ENCODE measurements at places on chromosomes 7 and 10.
A peak's percentile ranks its signal among the peaks of the same experiment; 100 is the strongest.

GRCh38 chr10:72709041-72709440 lies 17.1 kb downstream of the MCU start:
- DNase-seq: peak; percentile 27

DNA sequence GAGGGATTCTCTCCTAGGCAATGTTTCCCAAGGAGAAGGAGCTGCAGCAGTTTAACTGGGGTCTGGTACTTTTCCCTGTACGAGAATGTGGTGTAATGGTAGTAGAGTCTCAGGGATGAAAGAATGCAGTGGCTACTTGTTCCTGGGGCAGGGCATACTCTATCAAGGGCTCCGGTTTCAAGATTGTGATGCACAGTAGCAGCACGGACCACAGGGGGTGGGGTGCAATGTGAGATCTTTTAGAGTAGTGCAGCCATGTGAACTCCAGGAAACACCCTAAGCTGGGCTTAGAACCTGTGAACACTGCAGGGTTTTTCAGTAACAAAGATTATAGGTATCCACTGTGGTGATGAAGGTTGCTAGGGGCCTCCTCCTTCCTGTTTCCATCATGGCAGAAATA lies 903.9 kb downstream of the NRG3 start:
- no peak for DNase-seq

DNA sequence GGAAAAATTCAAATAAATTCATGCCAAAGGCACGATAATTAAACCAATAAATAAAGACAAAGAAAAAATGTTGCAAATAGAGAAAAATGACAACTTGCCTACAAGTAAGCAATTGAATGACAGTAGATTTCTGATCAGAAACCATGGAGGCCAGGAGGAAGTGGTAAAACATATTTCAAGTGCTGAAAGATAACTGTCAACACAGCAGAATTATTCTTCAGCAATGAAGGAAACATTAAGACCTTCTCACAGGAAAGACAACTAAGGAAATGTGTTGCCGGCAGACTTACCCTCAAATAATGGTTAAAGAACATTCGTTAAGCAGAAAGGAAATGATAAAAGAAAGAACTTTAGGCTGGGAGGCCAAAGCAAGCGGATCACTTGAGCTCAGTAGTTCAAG lies 30.4 kb downstream of the RUNDC3B start:
- no peak for DNase-seq

DNA sequence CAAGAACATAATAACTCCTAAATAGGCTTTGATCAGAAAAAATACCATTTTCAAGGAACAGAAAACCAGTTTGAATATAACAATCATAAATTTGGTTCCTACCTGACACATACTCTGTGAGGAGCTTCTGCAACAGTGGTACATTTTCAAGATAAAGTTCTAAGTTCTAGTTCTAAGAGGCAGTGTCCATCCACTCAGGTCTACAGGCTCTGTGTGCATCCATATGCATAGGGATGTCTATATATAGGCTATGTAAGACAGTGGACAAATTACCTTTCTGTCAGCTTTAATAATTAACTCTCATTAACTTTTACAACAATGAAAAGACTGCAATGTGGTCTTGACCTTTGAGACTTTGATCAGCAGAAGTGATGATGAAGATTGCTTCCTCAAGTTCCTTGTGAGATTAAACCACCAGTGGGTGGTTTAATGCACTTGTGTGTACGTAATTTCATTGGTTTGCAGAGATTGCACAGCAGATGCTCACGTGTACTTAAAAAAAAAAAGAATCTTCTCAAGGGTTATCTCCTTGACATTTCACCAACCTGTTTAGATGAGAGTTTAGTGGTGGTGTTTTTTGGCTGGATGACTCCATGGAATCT lies at the start of gene SLC26A3:
TSS of gene SLC26A3 (minus strand) at position 215 of the 602 bp plus-strand sequence. CDS start 8,714 bp downstream, outside the sequence.
- DNase-seq: no peak

DNA sequence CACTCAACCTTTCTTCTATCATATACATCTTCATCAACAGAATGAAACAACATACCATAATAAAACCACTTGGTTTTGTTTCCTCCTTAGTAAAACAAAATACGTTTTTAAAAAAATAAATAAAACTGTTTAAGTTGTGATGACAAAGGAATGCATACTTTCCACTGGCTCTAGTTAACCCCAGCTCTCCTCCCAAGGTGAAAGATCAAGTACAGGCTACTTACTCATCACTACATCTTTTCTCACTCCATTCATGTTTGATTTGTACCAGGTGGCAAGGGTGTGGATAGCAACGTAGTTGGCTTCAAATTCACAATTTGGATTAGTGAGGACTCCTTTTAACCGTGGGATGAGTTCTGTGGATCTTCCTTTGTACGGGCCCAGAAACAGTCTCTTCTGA lies 14.7 kb downstream of the OGA start:
- no peak for DNase-seq

DNA sequence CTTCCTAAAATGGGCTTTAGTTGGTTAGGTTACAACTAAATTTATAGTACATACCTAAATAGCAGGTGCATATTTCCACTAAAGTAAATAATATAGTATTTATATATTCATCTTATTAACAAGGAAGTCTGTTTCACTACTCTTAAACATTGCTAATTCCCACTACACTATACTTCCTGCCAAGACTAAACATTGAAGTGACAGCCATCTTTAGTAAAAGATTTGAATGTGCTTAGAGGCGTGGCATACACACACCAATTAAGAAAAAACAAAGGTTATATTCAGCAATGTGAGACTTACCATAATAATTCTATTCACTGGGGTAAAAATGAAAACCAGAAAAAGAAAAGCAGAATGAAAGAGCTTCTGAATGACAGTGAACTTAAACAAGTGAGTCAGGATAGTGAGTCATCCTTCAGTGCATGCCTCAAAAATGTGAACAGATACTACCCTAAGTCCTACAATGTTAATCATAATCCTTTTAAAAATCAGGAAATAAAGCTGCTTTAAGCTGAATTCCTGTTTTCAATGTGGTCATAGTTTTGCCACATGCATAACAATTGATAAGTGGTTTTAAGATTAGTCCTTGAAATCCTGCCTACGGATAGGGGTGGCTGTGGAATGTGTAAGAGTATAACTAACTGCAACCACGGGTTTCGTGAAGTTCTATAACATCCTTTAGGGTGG lies 59.4 kb downstream of the USP6NL start:
- DNase-seq: no peak

DNA sequence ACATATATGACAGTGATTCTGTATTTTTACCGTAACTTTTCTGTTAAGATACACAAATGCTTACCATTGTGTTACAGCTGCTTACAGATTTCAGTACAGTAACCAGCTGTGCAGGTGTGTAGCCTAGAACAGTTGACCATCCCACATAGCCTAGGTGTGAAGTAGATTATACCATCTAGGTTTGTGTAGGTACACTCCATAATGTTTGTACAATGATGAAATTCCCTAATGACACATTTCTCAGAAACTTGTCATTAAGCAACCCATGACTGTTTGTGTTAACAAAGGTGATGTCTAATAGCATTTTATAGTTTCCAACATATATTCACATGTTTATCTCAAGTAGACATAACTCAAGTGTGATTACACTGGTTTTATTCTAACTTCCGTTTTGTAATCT lies 218.5 kb downstream of the PLXDC2 start:
- DNase-seq: no peak

- no peak for DNase-seq
Measured at GRCh38 chr10:99812177-99812576, 29.7 kb downstream of the ABCC2 start.

DNA sequence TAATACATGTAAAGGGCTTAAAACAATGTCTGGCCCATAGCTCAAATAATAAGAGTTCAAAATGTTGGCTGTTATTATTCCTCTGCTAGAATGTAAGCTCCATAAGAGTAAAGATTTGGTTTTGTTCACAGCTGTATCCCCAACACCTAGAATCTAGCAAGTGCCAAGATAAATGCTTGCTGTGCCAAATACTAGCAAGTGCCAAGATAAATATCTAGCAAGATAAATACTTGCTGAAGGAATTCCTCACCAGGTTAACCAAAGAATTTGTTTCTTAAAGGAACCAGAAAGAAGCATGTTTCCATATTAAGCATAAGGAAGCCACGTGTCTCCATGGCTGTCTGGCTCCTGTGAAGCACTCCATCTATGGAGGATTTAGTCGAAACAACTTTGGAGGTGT lies 235.2 kb upstream of the SP4 start:
- DNase-seq: no peak

DNA sequence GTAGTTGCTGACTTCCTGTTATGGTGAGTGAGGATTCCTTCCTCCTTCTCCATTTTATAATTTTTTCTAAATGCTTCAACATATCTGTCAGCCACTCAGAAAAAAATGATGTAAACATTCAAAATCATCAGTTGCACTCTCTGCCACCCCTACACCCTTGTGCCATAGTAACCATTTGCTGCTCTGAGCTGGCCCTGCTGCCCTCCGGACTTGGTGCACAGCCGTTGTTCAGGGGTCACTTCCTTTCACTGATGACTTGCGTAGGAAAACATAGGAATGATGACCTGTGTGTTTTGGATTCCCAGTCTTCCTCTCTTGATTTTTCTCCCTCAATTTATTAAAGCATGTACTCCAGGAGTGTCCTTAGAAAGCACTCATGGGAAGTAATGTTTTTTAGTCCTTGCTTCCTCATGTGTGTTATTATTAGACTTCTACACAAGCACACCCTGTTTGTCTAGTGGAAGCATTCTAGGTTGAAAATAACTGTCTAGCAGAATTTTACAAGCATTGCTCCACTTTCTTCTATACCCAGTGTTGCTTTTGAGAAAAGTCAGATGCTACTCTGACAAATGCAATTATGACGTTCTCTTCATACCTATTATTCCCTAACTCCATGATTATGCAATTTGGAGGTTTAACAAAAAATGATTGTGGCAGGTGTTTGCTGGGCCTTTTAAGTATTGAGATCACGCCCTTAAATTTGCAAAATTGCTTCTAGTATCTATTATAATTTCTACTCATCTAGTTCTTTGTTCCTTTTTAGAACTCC lies 62.6 kb upstream of the MTPN start:
- DNase-seq: no peak

DNA sequence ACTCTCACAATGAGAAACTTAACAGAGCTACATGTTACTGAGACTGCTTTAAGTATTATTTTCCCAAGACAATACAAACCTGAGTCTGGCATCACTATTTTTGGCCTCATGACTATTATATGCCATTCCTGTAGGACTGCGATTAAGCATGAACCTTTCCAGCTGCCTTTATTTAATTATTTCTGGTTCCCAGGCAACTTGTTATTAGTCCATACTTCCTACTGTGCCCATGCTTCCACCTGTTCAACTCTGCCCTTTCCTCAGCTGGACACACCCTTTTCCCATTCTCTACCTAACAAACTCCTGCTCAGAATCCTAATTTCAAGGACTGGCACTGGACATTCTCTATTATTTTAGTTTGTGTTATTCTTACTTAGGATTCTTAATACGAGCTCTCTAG lies 8.1 kb upstream of the CROT start:
- no peak for DNase-seq

DNA sequence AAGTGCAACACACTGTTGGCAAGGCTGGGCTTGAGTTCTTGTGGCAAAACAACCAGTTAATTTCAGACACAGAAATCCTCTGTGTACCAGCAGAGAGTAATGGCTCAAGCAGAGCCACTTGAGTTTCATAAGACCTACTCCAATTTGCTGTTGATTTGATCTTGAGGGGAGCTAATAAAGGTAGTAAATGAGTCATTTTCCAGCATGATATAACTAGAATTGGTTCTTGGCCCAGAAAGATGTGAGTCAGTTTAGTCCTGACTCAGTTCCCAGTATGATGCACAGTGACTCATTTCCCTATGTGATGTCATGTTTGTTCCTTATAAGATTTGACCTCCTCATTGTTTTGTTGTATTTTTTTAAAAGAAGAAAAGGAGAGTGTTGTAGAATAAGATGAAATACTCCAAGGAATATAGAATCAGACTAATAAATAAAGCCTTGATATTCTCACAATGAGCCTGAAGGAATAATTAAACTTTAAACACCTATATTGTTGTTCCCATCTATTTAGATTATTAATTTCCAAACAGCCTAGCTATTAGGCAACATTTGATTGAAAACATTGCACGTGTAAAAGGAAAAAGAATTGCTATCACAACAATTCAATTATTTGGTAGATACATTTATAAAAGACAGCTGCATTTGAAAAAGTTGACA lies 186.2 kb downstream of the REEP3 start:
- no peak for DNase-seq

GRCh38 chr10:23413629-23414089 lies 25.2 kb upstream of the OTUD1 start:
- no peak for DNase-seq

GRCh38 chr10:45000138-45000751 lies 478 bp upstream of the ZNF22 start:
- DNase-seq: peak; percentile 89

- DNase-seq: no peak
Measured at GRCh38 chr7:147400221-147400689, 1190.3 kb upstream of the C7orf33 start.

- DNase-seq: no peak
Measured at GRCh38 chr7:154553711-154554265, 449.1 kb downstream of the PAXIP1 start.

- no peak for DNase-seq
Measured at GRCh38 chr10:106395041-106395749, 769.3 kb downstream of the SORCS1 start.

GRCh38 chr7:135385209-135385608 lies 124.7 kb downstream of the CNOT4 start:
- DNase-seq: peak; percentile 20

DNA sequence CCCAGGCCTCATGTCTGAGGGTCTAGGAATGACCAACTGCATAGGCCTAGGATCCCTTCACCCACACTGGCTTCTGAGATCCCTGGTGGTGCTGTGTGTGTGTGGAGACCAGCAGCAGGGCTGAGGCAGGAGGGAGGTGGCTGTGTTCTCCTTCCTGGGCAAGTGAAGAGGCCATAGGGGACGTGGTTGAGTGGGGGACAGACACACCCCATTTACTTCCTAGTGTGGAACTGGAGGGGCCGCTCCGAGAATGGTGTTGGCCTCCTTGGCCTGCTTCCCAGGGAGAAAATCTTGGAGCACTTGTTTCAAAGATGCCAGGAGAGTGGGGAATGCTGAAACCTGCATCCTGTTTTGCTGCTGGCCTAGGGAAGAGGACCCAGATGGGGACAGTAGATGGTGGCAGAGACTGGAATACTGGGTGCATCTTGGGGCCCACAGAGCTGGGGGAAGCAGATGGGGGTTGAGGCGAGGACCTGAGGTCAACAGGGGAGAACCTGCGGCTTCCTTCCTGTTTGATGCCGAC lies 19.1 kb downstream of the UBTD1 start:
- DNase-seq: no peak

DNA sequence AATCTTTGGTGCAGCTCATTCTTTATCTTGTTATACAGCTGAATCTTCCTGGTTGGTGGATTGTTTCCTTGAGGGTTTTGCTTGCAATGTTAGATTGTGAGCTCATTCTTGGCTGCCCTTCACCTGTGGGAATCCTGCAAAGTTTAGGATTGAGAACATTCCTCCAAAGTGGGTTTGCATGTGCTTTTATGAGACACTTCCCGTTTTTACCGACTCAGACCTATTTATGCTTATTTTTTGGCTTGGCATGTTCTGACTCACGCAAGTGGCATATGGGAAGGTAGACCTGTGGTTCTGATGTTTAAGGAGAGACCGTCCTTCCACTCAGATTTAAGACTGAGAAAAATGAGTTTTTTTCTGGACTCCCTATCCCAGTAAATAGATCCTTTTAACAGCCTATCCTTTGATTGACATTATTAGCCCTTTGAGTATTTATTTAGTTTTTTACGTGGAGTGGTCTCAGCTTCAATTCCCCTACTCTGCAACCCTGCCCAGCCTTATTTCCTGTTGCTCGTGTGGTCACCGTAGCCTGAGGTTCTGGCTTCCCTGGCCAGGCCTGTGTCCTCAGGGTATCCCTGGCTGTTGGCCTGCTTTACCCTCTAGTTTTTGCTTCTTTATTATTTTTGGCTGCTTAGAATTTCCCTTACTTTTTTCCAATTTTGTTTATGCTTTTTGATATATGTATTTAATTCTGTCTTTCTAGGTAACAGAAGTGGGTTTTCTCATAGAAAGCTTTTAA lies 13.4 kb upstream of the PRF1 start:
- DNase-seq: no peak

All from left ventricle myocardium inferior (tissue), 1 donor.